Stimulated activated CD4-positive, alpha-beta T cell treated with anti-CD3 and anti-CD28 coated beads, Interleukin-4, amount 100 ng/mL, for 1 hour (primary cell): ENCODE measurements at places on chromosomes 6 and 20.

- DNase-seq, result no peak
Measured at GRCh38 chr6:89260310-89260709, 43.2 kb upstream of the GABRR1 start.

DNA sequence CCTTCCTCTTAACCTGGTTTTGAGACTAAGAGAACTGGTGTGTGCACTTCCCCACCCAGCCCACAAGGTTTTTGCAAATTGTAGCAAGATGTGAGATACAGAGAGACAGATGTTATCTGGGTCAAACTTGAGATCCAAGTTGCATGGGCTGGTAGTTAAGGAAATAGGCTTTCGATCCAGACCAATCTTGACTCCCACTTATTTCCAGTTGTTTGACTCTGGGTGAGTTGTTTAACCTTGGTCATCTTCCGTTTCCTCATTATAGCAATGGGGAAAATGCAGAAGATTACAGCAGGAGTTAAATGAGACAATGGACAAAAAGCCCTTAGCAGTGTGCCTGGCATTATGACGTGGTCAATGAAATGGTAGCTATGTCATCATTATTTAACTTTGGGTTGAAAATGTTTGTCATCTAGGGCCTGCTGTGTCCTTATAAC lies 1.7 kb downstream of the SNX21 start:
- no peak for DNase-seq

DNA sequence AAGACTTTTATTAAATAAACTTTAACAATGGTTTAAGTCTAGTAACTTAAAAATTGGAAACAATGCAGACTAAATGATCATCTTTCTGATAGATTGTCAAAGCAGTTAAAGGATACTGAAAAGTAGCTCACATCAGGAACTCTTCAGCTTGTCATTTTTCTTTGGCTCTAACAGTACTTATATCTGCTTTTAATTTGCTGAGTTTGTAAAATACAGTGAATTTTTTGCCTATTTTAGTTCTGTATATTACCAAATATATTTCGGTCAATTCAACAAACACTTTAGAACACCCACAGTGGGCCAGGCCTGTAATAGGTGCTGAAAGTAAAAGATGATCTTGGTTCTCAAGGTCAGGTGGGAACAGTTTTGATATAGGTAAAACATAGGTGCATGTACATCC lies 22.3 kb downstream of the MKKS start:
- no peak for DNase-seq

GRCh38 chr6:106182455-106182854 lies 96.3 kb downstream of the PRDM1 start:
- DNase-seq, result no peak

DNA sequence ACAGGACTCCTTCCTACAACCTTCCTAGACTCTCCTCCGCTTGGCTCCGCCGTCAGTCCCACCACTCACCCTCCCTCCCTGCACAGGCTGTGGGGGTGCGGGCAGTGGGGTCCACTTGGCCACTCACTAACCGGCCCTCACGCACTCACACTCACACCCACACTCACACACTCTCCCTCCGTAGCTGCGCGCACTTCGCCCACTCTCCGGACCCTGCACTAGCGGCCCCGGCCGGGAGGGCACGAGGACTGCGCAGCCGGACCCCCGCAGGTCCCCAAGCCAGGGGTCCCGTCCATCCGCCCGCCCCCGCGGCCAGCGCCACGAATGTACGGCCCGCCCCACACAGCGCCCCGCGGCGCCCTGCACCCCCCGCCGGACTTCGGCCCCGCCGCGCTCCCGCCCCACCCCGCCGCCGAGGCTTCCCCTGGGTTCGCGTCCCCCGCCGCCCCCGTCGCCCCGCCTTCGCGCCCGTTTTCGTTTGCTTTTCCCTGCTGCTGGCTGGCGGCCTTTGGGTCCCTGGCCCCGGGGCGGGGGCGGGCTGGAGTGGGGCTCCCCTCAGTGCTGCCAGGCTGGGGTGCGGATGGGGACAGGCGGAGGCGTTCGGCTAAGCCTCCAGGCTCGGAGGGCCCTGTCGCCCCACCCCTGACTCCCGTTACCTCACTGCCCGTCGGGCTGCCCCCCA lies 23.0 kb upstream of the SLC22A7 start:
- DNase-seq, result peak; percentile 43

- no peak for DNase-seq
Measured at GRCh38 chr6:169022079-169022478, 231.6 kb downstream of the THBS2 start.

- DNase-seq, result no peak
Measured at GRCh38 chr6:144339859-144340452, 54.8 kb downstream of the UTRN start.

DNA sequence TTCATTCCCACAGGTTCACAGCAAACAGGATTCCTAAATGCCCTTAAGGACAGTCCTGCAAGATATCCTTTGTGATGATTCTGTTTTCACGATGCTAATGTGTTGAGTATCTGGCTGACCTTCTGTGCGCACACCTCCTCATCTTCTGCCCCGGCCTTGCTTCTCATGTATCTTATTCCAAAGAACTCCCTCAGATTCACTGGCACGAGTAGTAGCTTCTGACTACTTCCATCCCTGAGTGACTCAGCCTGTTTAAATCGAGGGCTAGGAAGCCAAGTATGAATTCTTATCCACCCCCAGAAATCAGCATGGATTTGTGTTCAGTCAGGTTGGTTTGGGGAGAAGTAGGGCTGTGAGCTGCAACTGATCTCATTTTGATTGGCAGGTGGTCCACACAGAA lies 190.2 kb upstream of the SNX9 start:
- no peak for DNase-seq

DNA sequence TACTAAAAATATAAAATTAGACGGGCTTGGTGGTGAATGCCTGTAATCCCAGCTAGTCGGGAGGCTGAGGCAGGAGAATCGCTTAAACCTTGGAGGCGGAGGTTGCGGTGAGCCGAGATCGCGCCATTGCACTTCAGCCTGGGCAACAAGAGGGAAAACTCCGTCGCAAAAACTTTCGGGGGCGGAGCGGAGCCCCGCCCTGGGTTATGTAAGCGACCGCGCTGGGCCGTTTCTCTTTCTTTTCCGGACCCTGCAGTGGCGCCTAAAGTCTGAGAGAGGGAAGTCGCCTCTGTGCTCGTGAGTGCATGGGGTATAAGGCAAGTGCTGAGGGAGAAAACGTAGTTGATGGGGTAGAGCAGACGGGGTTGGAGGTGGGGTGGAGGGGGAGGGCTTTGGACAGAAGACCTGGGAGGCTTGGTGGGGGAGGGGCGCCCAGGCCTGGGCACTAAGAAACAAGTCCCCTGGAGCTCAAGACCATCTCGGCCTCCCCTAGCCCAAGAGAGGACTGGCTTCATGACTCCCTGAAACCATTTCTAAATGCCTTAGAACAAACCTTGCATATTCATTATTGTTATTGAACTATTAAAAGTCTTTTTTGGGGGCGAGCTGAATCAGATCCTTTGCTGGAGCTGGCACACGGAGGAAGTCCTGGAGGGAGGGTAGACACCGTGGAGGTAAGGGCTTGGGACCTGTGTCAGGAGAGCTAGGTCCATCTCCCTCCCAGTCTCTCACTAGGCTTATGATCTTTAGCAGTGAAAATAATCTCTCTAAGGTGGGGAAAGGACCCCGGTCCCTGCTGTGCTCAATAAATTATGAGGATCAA lies 2.7 kb upstream of the MICA start:
- DNase-seq, result peak; percentile 73

DNA sequence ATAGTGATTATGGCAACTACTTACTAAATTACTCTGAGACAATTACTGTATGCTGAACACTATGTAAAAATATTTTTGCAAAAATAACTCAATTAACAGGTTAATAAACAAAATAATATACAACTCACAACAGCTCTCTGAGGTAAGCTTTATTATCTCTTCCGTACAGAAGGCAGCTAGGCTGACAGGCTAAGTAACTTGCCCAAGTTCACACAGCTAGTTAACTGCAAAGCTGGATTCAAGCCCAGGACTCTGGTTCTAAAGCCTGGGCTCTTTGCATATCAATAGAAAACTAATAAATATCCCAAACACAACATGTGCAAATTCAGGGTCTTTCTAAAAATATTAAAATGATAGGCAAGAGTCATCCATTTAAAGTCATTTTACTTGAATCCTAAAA lies 169.5 kb upstream of the BEND3 start:
- DNase-seq, result no peak

DNA sequence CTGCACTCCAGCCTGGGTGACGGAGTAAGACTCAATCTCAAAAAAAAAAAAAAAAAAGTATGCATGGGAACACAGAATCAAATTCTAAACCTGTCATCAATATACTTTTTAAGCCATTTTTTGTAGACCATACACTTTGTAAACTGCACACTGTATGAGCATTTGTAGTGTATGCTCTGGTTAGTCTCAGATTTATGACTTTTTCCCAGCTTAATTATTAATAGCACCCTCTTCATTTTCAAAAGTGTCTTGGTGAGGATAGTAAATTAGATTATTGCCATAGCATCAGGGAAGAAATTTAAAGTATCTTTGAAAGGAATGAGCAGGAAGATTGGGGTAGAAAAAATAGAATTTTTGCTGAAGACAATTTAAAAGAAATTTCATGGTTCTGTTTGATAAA lies 330.8 kb upstream of the RSPO3 start:
- no peak for DNase-seq
